ENCODE measurements at places on chromosomes 7 and 10.

- no peak for DNase-seq
Observed at GRCh38 chr10:126770809-126771208, 100.3 kb upstream of the C10orf90 start.

DNA sequence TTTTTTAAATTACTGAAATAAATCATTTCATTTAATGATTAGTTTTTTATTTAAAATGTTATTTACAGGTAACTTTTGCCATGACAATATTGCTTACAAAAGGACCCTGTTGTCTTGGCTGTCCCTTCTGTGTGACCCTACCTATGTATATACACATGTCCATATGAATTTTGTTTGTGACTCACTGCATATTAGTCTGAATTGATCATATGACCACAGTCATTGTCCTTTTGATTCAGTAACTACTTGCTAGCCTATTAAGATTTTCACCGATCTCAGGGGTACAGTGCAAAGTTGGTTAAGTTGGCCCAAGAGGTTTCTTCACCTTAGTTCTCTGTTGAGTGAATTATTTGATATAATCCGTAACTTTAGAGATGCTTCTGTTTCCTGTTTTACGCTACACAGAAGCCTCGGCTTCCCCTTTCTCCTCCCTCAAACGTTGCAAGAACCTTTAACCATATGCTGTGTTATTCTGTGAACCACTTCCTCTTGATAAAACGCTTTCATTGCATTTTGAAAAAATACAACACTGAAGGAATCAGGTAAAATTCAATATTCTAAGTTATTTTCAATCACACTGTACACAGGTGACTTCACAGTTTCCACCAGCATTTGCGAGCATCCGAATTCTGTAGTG lies 43.9 kb downstream of the APBB1IP start:
- peak; percentile 73 for DNase-seq

DNA sequence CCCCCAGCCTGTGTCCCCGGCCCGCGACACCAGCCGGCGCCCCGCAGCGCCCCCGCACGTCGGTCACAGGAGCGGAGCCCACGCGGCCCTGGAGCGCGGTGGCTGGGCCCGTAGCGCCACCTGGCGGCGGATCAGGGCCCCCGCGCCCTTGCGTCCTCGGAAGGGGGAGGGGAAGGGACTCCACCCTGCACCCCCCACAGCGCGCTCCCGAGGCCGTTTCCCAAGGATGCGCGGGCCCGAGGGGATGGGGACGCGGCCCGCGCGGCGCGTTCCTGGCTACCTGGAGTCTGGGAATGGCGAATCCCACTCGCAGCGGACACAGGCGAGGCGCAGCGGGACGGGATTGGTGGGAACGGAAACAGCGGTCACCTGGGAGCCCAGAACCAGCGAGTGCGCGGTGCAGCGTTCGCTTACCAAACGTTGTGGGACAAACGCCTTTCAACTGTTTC lies 23.8 kb upstream of the MKI67 start:
- peak; percentile 57 for DNase-seq

DNA sequence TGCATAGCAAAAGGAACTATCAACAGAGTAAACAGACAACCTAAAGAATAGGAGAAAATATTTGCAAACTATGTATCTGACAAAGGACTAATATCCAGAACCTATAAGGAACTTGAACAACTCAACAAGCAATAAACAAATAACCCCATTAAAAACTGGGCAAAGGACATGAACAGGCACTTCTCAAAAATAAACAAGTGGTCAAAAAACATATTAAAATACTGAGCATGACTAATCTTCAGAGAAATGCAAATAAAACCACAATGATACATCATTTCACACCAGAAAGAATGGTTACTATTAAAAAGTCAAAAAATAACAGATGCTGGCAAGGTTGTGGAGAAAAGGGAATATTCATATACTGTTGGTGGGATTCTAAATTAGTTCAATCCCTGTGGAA lies 17.1 kb downstream of the MAGI2 start:
- no peak for DNase-seq

DNA sequence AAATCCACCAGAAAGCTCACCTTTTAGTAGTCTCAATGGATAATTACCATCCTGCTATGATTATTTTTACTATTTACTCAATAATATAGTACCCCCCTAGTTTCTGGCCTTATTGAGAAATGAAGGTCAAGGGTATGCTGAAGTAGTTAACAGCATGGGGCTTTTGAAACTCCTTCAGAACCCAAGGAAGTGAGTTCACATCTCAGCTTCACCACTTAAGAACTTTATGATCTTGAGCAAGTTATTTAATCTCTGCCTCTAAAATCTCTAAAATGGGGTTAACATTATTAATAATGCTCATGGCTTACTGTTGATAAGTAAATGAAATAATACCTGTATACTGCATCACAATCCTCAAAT lies 5.8 kb downstream of the MTPN start:
- no peak for DNase-seq

- no peak for DNase-seq
Observed at GRCh38 chr7:114789871-114790311, 132.0 kb upstream of the MDFIC start.

DNA sequence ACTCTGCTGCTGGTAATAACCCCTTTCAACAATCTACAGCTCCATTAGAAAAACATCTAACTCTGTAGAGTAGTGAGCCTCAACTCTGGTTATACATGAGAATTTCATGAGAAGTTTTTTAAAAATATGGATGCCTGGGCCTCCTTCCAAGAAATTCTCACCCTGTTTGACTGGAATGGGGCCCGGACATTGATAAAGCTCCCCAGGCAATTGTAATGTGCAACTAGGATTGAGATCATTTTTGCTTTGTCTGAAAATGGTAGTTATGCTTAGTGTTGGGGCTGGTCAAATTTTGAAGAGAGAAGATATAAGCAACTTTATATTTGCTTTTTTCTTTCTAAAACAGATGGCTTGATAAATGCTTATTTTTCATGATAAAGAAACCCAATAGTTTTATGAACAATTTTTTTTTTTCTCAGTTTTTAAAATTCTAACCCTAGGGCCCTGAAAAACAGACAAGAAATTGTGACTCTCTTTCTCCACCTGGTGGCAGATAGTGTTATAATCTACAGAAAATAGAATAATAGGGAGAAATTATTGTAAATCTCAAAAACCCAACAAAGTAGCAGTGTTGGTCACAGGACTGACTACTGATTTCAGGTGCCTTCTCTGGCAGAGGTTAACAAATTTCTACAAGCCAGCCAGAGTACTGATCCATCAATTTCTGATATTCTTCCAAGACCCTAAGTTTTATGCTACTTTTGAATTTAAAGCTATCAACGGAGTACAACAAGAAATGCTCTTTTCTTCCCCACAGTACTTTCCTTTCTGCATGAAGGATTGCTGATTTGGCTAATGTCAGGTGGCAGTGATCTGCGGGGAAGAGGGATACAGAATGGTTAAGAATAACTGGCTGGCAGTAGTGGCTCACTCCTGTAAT lies 174.8 kb downstream of the DKK1 start:
- no peak for DNase-seq

GRCh38 chr7:157554393-157555238 lies 217.8 kb downstream of the DNAJB6 start:
- no peak for DNase-seq

- peak; percentile 30 for DNase-seq
Observed at GRCh38 chr10:127919418-127920271, 12.7 kb downstream of the PTPRE start.

DNA sequence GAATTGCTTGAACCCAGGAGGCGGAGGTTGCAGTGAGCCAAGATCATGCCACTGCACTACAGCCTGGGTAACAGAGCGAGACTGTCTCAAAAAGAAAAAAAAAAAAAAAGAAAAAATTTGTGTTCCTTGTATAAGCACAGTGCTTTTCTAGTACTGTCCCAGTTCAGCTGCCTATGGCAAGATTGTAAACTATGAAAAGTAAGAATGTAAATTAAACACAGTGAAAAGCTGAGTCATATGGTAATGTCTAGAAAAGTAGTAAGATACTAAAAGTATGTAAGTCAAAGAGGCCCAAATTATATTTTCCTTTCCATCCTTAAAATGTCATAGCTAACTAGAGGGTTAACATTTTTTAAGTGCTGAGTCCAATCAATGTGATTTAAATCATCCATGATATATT lies 42.8 kb downstream of the RBM20 start:
- no peak for DNase-seq

- no peak for DNase-seq
Observed at GRCh38 chr7:79741684-79742083, 288.2 kb upstream of the MAGI2 start.

GRCh38 chr7:35533902-35534301 lies 161.0 kb downstream of the HERPUD2 start:
- no peak for DNase-seq

DNA sequence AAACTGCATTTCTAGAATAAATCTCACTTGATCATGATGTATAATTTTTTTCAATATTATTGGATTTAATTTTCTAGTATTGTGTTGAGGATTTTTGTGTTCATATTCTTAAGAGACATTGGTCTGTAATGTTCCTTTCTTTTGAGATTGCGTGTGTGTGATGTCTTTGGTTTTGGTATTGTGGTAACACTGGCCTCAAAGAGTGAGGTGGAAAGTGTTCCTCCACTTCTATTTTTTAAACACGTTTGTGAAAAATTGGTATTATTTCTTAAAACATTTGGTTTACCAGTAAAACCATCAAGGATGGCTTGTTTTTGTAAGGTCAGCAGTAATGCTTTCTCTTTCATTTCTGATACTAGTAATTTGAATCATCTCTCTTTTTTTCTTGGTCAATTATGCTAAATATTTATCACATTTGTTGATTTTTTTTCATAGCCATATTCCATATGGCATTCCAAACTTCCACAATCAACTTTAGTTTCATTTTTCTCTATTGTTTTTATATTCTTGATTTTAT lies 290.2 kb upstream of the CDC14C start:
- no peak for DNase-seq

DNA sequence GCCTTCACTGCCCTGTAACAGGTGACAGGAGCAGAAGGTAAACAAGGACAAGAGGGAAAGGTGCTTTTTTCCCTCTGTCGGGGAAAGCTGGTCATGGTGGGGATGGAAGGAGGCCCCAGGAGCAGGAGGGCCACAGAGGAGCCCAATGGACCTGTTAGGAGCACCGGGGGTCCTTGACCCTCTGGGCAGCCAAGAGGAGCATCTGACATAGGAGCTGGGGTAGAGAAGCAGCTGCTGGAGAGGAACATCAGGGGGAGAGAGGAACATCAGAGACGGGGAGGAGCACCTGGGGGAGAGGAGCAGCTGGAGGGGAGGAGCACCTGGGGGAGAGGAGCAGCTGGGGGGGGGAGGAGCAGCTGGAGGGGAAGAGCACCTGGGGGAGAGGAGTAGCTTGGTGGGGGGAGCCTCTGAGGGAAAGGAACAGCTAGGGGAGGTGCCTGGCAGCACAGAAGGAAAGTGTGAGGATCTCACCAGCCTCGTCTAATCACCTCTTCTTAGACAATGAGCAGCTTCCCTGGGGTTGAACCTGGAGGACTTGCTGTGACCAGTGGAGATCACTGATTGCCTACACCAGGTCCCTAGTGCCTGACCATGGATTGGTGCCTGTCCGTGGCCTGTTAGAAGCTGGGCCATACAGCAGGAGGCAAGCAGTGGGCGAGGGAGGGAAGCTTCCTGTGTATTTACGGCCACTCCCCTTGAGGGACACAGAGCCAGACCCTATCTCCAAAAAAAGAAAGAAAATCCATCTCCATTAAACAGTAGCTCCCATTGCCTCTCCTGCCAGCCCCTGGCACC lies 37.6 kb downstream of the JAKMIP3 start:
- no peak for DNase-seq

- no peak for DNase-seq
Observed at GRCh38 chr10:78407966-78408365, 374.3 kb downstream of the RPS24 start.

DNA sequence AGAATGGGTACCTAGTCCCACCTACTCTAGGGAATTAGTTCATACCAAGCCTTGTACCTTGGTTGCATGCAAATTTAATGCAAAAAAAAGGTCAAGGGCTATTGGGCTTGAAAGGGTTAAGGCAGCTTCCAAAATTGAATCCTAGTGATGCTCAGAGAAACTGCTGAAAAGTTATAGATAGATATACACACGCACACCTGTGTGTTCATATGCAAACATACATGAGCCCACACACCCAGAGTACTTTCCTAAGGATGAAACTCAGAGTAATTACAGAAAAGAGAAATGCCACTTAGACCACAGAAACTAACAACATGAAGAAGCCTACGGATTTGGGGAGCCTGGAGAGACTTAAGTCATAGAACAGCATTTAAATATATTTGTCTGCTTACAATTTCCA lies 1.5 kb downstream of the SLC25A13 start:
- no peak for DNase-seq

DNA sequence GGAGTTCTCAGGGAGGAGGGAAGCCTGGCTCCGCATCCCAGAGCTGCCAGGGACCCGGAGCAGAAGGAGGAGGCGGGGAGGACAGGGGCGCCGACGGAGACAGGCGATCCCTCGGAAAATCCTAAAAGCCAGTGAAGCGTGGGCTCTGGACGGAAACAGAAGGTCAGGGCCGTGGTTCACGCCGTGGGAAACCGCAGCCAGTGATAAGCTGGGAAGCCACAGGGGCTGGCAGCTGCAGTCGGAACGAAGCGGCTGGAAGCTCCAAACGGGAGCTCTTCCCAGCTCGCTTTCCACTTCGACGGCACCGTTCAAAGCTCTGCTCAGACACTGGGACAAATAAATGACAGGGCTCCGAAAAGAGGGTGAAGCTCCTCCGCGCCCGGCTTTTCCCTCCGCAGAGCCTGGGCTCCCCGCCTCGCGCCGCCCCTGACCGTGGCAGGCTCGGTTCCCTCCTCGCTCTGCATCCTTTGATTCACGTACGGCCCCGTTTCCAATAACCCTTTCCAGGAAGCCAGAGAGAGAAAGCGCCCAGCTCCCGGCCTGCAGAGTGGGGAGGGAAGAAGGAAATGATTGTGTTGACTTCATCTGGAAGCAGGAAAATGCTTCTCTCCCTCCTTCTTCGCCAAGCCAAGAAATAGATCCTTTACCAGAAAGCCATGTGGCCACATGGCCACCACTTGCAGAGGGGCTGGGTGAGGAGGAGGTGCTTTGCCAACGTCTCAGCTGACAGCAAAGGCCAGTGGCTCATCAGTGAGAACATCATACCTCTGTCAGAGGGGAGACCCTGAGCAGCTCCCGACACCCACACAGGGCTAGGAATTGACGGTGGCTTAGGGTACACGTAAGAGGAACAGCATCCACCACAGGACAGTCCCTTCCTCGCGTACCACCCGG lies 57.4 kb downstream of the ADRB1 start:
- DNase-seq, result no peak

DNA sequence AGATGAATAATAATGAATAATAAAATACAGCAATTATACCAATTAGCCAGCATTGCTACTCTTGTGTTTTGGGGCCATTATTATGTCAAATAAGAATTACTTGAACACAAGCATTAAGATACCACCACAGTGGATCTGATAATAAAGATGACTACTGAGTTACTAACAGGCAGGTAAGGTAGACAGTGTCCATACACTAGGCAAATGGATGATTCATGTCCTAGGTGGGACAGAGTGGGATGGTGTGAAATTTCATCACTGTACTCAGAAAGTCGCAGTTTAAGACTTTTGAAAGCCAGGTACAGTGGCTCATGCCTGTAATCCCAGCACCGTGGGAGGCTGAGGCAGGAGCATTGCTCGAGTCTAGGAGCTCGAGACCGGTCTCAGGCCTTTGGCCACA lies 8.7 kb upstream of the UNC5B start:
- DNase-seq, result no peak

All from GDM1 (cell line).